Transverse colon (tissue), 4 donors: ENCODE measurements at places on chromosomes 5 and 9. TPM values are rescaled to one million over a fixed set of nuclear protein-coding genes. Genes with fewer than 3 reads are reported as not detected.

DNA sequence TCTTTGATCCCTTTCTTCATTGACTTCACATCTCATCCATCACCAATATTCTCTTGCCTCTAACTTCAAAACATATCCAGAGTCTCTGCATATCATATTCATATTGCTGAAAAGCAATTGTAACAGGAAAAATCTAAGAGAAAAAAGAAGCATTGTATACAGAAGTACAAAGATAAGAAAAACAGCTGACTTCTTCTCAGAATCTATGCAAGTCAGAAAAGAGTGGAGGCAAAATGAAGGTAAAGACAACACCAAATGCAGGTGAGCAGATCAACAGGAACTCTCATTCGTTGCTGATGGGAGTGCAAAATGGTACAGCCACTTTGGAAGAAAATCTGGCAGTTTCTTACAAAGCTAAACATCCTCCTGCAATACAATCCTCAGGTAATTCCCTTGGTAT is 155.6 kb downstream of the PHF2 start:
- DNase-seq, result no peak

GRCh38 chr5:151703227-151703626 is 16.5 kb upstream of the SPARC start:
- no peak for DNase-seq

- peak; percentile 84 for DNase-seq
Measured at GRCh38 chr5:139638090-139638735, 9.9 kb upstream of the CXXC5 start.

DNA sequence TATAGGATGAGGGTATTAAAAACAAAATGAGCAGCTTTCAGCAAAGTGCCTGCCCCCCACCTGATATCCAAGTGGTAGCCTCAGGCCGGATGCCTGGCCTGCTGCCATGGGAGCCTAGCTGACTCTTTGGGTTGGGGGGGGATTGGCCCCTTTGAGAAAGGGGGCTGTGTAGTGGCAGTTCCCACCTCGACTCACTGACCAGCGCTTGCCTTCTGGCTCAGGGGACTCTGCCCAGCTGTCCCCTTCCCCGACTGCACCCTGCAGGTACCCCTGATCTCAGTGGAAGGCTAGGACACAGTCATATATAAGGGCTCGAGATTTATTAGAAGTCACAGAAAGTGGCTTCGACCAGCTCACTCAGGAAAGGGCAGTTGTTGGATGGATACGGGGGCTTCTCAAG is 1.5 kb upstream of the NEUROG1 start:
- DNase-seq, result no peak

DNA sequence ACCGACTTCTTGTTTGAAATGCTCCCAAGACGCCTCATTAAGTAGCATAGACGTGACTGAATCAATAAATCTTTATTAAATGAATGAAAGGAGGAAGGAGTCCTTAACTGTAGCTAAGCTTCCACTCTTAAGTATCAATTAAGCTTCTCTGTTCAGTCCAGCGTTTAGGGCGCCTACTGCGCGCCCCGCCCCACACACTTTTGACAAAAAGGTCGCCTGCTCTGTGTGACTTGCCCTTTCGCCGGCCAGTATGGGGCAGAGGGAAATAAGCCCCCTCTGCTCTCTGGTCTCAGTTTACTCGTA is 662 bp upstream of the DOLPP1 start:
- no peak for DNase-seq

DNA sequence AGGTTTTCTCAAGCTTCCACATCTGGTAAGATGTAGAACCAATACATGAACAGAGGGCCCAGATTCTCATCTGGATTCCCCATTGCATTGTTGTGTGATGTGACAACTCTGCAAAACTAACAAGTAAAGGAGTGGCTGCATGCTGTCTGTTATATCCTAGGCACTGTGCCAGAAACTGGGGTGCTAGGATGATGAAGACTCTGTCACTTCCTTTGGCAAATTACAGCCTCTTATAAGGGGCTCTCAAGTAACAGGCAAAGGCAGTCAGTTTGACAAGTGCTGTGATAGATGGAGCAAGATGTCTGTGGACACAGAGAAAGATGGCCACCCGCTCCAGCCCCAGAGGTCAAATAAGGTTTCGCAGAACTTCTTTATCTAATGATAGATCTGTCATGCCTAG is 115.7 kb downstream of the PAPPA start:
- no peak for DNase-seq

DNA sequence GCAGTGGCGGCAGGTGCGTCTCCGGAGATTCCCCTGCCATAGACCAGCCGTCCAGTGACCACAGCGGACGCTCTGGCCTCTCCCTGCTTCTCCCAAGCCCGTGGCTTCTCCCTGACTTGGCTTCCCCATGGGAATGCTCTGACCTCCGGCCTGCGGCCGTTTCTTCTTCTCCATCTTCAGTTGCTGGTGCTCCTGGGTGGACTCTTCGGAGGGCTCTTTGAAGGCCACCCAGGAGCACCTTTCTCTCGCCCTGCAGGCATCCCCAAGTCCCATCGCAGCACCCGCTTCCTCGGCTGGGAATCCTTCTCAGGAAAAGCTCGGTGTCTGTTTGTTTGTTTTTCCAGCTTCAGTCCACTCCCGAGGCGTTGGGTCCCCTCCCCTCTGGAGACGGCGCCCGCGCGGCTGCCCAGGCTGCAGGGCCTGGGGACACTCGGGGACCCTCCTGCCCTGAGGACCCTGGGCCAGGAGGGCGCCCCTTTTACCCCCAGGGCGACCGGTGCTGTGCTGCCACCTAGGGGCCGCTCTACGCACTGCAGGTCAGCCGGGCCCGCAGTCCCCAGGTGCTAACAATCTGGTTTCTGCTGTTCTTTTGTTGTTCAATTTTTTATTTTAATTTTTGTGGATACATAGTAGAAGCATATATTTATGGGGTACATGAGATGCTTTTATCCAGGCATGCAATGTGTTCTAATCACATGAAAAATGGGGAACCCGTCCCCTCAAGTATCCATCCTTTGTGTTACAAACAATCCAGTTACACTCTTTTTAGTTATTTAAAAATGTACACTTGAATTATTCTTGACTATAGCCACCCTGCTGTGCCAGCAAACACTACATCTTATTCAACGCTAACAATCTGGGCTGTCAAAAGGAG is 197.9 kb upstream of the ADAMTS16 start:
- DNase-seq, result no peak

FAM219A gene
- 3.7 TPM for total RNA-seq

PIP5KL1 gene
- not detected for total RNA-seq
